OCI-M1 (cell line): ENCODE measurements at places on chromosomes 1 and 21.

- peak; percentile 37 for DNase-seq
Observed at GRCh38 chr21:29075706-29076466, 2.4 kb upstream of the CCT8 start.

DNA sequence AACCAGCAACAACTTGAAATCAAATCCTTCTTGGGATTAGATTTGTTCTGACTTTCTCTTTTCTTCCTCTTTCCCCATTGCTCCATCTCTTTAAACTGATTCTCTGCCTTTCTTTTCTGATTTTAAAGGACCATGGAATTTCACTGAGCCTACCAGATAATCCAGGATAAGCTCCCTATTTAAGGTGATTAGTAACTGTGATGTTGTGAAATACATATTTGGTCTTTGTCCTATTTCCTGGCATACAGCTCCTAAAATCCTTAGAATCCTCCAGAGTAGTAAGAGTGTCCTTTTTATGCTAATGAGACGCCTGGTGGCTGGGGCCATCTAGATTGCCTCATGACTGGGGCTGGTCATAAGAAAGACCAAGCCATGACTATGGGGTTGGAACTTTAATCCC lies 236.9 kb downstream of the USP25 start:
- DNase-seq, result no peak

DNA sequence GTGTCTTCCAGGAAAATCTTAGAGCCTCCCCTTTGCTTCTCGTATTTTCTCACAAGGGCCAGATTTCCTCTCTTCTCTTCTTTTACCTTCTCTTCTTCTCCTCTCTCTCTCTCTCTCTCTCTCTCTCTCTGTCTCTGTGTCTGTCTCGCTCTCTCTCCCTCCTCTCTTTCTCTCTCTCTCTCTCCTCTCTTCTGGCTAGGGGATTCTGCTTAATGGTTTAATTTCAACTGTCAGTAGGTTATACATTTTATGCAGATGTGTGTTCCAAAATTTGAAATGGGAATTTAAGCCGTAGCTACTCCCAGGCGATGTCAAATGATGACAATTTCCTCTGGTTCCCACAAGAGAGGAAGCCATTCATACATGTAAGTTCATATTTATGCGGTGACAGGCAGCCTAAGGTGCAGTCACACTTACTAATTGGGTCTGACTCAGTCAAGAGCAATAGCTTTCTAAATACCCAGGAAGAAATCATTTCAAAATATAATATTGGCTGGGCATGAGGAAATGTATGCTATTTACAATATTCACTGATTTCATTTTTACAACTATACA lies 1.4 kb downstream of the DSCAM start:
- no peak for DNase-seq

DNA sequence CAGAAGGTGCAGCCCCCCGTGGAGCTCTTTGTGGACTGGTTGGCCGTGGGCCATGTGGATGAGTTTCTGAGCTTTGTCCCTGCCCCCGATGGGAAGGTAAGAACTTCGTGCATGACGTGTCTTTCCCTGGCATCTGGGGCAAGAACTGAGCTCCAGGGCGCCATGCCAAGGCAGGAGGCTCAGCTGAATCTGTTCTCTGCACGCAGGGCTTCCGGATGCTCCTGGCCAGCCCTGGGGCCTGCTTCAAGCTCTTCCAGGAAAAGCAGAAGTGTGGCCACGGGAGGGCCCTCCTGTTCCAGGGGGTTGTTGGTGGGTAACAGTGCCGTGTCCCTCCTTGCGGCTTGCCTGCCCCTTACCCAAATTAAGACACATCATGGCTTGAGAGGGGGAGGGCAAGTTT lies 27.7 kb downstream of the PADI3 start:
- peak; percentile 45 for DNase-seq

DNA sequence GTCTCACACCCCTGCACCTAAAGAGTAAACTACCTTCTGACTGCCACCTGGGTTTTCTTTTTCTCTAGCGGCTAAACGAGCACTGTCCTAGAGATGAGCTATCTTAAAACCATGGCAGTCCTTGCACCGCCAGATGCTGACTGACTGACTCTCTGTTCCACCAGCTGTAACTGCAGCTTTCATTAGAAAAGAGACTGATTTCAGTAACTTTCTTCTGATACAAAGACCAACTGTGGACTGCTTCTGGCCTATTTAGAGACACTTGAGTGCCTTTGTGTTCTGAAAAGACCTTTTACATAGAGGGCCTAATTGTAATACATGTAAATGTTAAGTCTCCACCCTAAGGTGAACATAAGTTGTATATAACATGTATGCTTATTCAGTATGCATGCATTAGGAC lies 152.5 kb downstream of the DISC1 start:
- DNase-seq, result no peak

DNA sequence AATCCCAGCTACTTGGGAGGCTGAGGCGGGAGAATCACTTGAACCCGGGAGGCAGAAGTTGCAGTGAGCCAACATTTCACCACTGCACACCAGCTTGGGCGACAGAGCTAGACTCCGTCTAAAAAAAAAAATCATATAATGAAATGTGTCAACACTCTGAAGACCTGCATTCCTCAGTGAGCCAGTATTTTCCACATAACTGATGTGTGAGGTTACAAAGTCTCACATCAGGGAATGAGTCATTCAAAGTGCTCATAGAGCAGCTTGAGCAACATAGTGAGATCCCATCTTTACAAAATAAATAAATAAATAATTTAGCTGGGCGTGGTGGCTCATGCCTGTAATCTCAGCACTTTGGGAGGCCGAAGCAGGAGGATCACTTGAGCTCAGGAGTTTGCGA lies 65.5 kb downstream of the CASZ1 start:
- no peak for DNase-seq

- DNase-seq, result no peak
Observed at GRCh38 chr1:66613187-66613586, 79.2 kb downstream of the SGIP1 start.

DNA sequence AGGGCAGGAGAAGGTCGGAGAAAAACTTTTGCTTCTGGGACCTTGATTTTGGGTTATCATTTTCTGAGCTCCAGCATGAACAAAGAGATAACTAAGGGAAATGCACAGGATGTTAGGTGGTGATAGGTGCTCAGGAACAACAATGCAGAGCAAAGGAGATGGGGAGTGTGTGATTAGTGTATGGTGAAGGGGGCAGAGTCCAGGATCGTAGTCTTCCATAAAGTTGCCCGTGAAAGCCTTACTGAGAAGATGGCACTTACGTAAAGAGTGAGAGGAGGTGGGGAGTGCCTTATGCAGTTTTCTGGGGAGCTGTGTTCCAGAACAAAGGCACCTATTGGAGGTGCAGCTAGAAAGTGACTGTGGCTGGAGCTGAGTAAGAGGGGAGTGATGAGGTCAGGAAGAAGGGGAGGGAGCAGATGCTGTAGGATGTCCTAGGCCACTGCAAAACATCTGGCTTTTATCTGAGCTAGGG lies 11.6 kb downstream of the KCNK1 start:
- DNase-seq, result no peak

DNA sequence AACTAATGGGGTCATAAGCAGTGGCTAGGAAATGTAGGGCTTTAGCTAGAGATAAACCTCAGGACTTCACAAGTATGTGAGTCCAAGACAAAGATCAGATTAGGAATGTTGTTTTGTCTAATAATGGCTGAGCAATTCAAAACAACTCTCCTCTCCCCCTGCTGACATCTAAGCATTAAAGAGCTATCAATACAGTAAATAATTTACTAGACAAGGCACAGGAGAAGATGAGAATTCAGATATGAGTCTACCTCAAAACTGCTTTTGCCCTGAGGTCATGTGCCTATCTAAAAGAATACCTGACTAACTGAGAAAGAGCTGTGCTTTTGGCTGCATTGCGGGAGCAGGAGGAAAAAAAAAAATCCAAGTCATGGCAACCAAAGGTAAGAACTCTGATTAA lies 86.8 kb downstream of the SPATA17 start:
- no peak for DNase-seq

DNA sequence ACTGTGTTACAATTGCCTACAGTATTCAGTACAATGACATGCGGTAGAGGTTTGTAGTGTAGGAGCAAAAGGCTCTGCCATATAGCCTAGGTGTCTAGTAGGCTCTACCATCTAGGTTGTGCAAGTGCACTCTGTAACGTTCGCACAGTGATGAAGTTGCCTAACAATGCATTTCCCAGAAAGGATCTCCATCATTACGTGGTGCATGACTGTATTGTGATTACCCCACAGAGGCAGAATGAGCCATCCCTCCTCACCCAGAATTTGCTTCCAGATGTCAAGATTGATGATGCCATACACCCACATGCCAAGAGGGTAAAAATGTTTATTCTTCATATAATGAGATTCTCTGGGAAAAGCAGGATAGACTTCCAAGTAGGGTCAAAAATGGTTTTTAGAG lies 199.3 kb upstream of the CTTNBP2NL start:
- DNase-seq, result no peak

DNA sequence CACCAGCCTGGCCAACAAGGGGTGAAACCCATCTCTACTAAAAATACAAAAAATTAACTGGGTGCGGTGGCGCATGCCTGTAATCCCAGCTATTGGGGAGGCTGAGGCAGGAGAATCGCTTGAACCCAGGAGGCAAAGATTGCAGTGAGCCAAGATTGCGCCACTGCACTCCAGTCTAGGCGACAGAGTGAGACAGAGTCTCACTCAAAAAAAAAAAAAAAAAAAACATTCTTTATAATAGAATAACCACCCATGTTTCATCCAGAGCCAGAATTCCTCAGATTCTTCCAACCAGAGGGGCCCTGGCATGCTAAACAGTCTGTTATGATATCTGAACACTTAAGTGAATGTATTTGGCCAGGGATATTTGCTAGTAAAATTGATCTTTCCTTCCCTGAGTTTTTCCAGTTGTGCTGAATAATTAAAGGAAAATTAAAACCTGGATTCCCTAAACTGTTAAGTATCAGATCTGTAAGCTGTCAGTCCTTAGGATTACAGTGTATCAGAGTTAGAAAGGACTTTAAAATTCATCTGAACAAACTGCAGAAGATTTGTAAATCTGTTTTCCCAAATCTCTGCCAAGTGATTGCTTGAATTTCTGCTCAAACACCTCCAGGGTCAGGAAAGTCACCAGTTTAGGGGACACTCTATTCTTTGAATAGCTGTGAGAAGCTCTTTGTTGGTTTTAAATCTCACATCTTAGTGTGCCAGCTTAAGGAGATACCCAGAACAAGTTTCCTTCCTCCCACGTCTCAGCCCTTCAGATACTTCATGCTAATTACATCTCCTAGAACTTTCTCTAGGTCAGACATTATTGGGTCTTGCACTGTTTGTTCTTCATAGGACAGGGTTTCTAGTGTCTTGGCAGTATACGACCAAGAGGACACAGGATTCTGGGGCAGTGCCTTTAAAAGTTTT lies 84.6 kb upstream of the BMP8A start:
- no peak for DNase-seq

GRCh38 chr1:229848752-229849677 lies 218.0 kb upstream of the GALNT2 start:
- peak; percentile 76 for DNase-seq

GRCh38 chr1:79497193-79497773 lies 490.8 kb upstream of the ADGRL4 start:
- peak; percentile 62 for DNase-seq

GRCh38 chr21:31887391-31887841 lies 14.6 kb downstream of the HUNK start:
- peak; percentile 59 for DNase-seq

GRCh38 chr21:41581592-41582228 lies 73.8 kb upstream of the TMPRSS2 start:
- no peak for DNase-seq

- DNase-seq, result peak; percentile 12
Observed at GRCh38 chr1:177567393-177567792, 396.6 kb downstream of the BRINP2 start.

- peak; percentile 65 for DNase-seq
Observed at GRCh38 chr1:41241354-41241748, 755 bp downstream of the SCMH1 start.

DNA sequence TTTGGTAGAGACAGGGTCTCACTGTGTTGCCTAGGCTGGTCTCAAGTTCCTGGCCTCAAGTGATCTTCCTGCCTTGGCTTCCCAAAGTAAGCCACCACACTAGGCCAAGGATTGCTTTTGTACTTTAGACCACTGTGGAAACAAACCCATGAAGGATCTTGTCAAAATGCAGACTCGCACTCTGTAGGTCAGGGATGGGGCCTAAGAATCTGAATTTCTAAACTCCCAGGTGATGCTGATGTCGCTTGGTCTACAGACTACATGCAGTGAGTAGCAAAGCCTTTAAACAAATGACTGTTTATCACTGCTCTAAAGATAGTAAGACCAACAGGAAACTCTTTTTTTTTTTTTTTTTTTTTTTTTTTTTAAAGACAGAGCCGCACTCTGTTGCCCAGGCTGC lies 54.1 kb upstream of the MUTYH start:
- no peak for DNase-seq

DNA sequence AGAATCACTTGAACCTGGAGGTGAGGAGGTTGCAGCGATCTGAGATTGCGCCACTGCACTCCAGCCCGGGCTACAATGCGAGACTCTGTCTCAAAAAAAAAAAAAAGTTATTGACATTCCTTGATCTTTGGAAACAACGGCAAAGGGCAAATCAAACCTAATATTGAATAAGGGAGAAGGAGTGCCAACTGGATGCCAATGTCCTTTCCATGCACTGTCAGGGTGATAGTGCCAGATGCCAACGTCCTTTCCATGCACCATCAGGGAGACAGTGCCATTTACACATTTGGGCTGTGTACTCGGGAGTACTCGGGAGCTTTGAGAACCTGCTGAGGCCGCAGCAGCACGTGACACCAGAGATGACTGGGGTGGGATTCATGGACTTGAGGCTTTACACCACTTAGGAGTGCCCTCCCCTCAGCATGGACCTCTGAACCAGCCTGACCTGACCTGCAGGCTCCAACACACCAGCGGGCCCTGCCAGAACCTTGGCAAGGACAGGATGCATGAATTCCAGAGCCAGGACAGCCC lies 34.5 kb upstream of the SOD1 start:
- no peak for DNase-seq

- DNase-seq, result peak; percentile 63
Observed at GRCh38 chr1:99850459-99851291, 514 bp downstream of the AGL start.

- DNase-seq, result no peak
Observed at GRCh38 chr1:27364696-27365371, 1.9 kb downstream of the MAP3K6 start.

GRCh38 chr1:54008876-54009275 lies 9.1 kb downstream of the LDLRAD1 start:
- DNase-seq, result no peak
